ENCODE measurements at places on chromosomes 12 and 14.

DNA sequence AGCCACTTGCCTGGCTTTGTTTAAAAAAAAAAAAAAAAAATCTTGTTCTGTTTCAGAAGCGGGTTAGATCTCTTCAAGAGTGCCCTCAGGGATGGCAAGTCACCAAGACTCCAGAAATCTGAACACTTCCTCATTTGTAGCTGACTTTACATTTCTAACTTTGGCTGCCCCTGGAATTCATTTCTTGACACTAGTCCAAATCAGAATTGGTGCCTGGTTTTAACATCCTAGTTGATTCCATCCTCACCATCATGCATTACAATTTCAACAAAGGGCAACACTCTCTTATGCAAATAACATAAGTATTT is 295.5 kb downstream of the RMST start:
- DNase-seq, result no peak

GRCh38 chr14:103716091-103716801 is 636 bp downstream of the ZFYVE21 start:
- no peak for DNase-seq

GRCh38 chr12:113512568-113512967 is 40.9 kb upstream of the LHX5 start:
- DNase-seq, result no peak

DNA sequence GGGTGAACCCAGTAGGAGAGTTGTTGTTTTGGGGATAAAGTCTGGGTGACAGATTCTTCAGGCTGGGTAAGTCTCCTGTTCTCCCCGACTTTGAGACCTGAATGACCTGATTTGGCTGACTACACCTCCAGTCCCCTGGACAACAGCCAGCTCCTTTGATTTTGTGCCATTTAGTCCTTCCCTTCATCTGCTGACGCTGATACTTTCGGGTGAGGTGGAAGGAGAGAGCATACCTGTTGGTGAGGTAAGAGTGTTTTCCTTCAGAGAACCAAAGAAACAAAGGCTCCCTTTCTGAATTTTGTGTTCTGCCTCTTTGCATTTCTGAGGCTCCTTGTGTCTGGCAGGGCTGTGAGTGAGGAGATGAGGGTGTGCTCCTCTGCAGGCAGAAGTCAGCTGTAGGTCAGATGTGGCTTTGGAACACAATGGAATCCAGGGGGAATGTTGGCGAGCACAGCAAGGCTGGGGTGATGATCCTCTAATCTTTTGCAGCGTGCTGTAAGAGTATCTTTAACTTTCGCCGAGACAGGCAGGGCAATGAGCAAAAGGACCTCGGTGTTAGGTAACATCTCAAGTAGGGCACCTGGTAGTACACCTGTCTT is 12.1 kb downstream of the ETV6 start:
- DNase-seq, result no peak

- DNase-seq, result no peak
These were observed 981.8 kb downstream of the TMEM121 start for GRCh38 chr14:106508216-106508615.

GRCh38 chr12:12899530-12900380 is 8.4 kb downstream of the GPRC5A start:
- DNase-seq, result no peak

- DNase-seq, result no peak
These were observed 3.7 kb downstream of the SUSD6 start for GRCh38 chr14:69615121-69615495.

GRCh38 chr14:105536691-105537579 is 10.6 kb downstream of the TMEM121 start:
- DNase-seq, result no peak

DNA sequence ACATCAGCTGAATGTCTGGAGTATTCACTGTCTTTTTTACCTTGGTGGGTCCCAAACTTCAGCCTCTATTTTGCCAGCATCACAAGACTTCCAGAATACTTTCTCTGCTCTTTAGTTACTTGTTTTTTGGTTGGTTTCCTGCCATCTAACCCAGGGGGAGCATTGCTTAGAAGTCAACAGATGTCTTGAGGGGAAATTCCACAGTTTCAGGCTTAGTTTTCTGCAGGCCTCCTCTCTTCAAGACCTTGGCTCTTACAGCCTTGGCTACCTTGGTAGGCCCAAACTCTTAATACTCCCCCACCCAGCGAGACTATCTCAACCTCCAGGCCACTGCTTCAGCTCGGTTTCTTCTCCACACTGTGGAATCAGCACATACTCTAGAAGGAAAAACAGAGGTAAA is 41.7 kb downstream of the NEDD1 start:
- no peak for DNase-seq

- DNase-seq, result no peak
These were observed 494 bp downstream of the GCH1 start for GRCh38 chr14:54902143-54902520.

GRCh38 chr12:4024701-4025100 is 151.5 kb upstream of the PARP11 start:
- no peak for DNase-seq

- no peak for DNase-seq
These were observed 31.3 kb upstream of the ATF1 start for GRCh38 chr12:50732591-50732990.

GRCh38 chr14:35940291-35940690 is 114.2 kb downstream of the BRMS1L start:
- no peak for DNase-seq

GRCh38 chr12:115375186-115375991 is 691.4 kb upstream of the TBX3 start:
- DNase-seq, result no peak

DNA sequence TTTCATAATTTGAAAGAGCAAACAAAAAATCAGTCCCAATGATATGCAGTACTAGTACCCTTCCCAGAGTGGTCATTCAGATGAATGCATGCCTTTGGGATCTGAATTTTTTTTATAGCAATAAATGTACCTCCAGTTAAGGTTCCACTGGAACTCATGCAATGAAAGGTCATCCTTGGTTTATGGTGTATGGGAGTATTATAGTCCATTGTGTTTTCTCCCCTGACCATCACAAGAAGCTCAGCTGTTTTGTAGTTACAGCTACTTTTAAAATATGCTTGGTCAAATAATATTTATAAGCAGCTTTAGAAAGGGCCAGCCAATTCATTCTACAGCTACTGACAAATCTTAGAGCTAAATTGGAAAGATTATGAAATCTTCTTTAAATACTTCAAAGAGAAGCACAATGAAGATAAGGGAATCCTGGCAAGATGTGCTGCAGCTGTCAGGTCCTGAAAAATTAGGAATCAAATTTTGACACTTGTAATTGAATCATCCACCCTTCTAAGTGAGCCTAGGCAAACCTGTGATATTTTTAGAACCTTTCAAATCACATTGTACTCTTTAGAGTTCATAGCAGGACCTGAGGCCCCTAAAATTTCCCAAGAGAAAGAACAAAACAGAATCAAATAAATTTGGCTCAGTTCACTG is 46.5 kb downstream of the IFT81 start:
- DNase-seq, result no peak

DNA sequence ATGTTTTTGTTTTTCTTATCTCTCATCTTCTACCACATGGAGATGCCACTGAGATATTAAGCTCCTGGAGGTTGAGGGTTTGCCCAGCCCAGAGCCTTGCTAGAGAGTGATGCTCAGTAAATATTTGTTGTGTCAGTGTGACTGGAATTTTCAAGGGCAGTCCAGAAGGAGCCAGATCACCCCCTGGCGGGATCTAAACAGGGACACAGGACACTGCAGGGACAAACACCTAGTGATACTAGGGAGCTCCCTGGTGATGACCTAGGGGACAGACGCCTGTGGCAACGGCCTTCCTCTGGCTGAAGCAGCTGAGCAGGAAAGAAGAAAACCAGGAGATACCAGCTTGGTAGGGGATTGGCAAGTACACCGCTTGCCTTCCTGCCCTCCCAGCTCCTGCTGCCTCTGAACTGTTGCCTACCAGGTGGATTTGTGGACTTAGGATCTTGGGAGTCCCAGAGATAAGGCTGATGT is 714.4 kb upstream of the TBX3 start:
- no peak for DNase-seq

DNA sequence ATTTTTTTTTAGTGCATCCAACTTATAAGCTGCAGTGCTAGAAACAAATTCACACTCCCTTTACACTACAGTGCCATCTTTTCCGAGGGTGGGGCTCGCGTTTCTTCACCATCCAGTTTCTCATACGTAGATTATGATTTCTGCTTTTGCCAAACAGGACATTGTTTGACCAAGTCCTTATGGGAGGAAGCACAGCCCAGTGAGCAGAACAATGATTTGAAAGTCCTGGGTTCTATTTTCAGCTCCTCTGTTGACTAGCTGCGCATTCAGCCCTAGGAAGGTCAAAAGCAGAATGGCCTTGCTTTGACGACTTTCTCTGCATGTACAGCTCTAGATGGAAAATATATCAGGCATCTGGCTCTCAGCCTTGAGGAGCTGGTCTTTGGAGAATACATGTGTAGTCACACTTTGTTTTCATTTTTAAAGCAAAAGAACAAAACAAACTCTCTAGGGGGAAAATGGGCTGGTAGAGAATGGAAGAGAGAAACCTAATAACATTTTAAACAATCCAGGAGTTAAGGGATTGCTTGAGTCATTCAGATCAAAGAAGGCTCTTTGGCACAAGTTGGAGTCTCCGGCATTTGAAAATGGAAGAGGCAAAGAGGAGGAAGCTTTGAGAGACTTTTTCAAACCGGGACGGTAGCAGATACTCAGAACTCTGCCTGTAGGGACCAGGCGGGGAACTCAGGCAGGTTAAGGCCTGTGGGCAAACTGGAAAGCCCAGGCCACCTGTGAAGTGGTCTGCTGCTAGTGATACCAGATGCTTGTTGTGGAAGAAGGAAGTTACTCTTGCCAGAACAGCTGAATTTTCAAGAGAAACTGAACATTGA is 257.3 kb upstream of the PLEKHG7 start:
- DNase-seq, result no peak

- no peak for DNase-seq
These were observed 16.2 kb downstream of the FBXO33 start for GRCh38 chr14:39416072-39416471.

DNA sequence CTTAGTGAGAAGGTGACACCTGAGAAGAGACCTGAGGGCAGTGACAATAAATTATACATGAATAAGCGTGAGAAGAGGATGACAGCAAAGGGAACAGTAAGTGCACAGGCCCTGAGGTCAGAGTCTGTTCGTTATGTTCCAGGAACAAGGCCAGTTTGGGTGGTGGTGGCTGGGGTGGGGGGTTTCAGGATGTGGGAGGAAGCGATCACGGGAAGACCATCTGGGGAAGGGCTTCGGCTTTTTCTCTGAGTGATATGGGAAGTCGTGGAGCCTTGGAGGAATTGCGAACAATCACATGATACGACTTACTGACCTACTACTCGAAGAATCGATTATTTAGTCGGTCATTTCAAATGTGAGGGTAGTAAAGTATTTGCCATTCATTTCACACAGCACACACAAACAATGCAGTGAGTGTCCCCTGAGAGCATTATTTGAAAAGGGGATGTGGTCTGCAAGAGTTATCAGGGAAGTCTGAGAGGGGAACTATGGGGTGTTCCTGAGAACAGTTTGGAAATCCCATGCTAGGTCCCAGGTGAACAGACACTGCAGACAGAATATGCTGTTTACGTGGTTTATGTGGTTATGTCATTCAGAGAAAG is 94.7 kb downstream of the SLC38A1 start:
- no peak for DNase-seq

GRCh38 chr12:48128800-48129199 is 9.6 kb downstream of the PFKM start:
- DNase-seq, result no peak

GRCh38 chr14:90560991-90561390 is 164.2 kb downstream of the CALM1 start:
- DNase-seq, result no peak

DNA sequence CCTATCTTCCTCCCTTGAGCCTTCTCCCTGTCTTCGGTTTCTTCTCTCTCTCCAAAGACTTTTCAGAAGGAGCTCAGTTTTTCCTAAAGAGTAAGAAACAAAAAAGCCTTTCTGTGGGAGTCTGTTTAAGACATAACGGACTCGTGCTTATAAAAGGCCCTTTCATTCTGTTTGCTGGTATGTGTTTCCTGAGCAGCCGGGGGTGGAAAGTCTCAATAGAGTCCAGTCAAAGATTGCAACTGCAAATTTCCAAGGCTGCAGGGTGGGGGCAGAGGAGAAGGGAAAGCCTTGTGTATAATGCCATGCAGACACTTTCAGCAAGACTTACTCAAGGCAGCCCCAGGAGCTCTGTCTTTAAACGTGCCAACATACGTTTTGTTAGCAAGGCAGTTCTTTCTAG is 62.2 kb downstream of the GNG2 start:
- DNase-seq, result peak; percentile 58

DNA sequence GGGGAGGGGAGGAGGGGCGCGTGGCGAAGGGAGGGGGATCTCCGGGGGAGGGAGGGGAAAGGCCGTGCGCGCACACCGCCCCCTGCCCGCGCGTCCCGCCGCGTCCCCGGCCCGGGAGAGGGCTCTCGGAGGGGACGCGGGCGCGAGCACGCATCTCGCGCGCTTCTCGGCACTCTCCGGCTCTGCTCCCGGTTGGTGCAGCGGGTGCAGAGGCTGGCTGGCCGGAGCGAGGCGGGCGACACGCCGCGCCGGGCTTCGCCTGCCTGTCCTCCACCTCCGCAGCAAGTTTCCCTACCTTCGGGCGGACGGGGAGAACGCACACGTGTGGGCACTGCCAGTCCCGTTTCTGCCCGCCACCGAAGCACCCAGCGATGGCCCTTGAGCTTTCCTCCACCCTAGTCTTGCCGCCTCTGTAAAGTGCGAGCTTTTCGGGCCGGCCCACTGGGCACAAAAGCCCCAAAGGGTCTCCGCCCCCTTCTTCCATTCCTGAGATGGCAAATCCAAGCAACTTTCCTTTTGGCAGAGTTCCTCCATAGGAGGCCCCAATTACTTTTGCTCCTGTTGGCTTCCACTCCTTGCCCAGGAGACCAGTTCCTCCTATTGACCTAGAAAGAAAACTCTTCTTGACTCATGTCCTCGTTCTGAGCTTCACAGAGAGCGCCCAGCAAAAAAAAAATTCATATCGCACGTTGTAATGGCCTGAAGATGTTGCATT is 363 bp upstream of the CSAD start:
- no peak for DNase-seq

DNA sequence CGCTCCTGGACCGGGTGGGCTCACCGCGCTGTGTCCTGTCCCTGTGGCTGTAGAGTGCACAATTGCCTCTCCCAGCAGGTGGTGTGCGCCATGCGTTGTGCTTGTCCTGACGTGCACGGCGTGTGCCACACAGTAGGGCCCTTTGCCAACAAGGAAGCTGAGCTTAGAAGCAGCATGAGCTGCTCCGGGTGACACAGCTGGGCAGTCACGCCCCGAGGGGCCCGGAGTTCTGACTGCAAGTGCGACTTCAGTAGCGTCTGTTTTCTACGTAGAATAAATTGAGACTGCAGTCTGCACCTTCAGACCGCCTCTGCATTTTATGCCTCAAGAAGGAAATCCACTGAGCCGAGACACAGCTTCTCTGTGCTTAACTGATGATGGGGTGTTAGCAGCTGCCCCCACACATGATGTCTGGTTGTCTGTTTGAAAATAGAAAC is 81.6 kb downstream of the ADGRD1 start:
- DNase-seq, result no peak

All from pons (tissue), 1 donor.